CD4-positive, alpha-beta T cell treated with Interleukin-10 for 1 hour (primary cell): ENCODE measurements at places on chromosomes 6 and 20.

- DNase-seq, result no peak
Observed at GRCh38 chr6:118685823-118686449, 34.5 kb upstream of the CEP85L start.

DNA sequence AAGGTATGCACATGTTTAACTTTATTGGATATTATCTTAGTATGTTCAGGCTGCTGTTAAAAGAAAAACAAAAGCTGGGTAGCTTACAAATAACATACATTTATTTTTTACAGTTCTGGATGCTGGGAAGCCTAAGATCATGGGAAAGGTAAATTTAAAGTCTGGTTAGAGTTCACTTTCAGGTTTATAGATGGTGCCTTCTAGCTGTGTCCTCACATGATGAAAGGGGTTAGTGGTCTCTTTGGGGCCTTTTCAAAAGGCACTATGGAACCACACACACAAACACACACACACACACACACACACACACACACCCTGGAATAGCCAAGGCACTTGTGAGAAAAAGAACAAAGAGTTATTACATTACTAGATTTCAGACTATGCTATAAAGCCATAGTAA, 805.8 kb upstream of the GJE1 start:
- no peak for DNase-seq

DNA sequence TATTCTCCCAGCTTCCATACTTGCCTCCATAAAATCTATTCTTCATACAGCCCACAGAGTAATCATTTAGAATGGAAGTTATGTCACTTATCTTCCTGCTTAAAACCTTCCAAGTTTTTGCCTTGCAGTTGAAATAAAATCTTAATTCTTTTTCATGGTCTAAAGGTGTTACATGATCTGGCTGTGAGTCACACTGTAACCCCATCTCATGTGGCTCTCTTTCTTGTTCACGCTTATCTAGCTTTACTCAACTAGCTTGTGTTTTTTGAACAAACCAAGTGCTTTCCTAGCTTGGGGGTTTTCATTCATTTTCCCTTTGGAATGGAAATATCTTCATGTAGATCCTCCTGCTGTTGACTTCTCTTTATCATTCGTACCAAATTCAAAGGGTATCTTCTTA, 23.6 kb upstream of the THEMIS start:
- DNase-seq, result no peak

GRCh38 chr6:42787063-42787472, 5.2 kb downstream of the BICRAL start:
- DNase-seq, result no peak

DNA sequence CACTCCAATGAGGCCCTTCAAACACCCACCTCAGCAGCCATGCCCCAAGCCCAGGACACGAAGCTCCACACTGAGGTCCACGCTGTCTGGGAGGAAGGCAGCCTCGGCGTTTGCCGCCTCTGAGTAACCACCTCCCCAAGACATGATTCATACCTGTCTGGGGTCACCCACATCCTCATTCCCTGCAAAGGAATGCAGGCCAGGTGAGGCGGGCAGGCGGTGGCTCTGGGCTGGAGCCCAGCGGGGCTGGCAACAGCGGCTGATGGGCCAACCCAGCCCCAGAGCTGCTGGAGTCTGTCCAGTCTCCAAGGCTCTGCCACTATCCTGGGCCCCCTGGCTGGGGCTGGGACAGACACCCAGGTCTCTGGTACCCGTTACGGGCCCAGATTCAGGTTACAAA, 14.8 kb downstream of the PMEPA1 start:
- DNase-seq, result no peak

DNA sequence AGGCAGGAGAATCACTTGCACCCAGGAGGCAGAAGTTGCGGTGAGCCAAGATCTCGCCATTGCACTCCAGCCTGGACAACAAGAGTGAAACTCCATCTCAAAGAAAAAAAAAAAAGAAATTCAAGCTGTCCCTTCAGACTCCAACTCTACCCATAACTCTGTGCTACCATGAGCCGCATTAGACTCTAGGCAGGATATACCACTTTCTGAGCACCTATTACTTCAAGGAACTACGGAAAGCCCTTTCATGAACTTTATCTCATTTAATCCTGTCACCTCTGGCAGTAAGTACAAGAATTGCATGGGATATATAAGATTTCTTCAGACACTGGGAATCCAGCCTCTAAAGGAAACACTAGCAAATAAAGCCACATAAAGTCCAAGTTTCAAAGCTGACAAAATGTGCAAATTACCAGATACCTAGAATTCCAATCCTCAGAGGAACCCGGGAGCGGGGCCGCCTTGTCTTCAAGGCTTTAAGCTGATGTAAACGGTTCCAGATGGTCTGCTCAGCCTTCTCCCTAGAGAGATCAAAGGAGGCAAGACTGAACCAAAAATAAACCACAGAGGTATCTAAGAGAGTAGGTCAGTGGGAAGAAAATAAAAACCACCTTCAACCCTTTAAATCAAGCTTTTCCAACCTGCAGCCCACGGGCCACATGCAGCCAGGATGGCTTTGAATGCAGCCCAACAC, 9.4 kb downstream of the CDK5RAP1 start:
- DNase-seq, result no peak

GRCh38 chr6:38436726-38437465, 202.8 kb downstream of the BTBD9 start:
- no peak for DNase-seq

DNA sequence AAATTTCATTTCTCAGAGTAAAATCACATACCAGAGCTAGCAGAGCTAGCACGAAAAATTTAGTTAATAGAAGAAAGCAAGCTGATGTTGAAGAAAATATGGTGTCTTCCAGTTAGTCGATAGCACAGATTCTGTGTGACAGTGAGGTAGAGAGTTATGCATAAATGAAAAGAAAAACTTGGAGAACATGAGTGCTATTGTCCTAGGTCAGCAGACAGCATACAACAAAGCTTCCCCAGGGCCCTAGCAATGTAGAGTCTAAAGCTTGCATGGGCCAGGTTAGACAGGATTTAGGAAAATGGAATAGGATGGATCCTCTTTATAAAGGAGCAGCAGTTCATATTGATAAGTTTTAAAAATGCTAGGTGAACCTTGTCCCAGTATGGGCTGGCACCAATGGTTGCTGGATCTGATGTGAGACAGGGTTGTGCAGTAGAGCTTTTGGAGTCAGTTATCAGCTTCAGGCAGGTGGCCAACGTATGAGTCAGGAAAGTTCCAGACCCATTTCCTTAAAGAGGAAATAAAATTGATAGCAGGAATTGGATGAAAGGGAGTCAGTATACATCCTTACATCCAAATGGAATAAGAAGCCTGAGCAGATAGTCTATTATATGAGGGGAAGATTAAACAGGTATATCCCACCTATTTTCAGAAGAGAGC, 277.2 kb downstream of the FRK start:
- no peak for DNase-seq
